ENCODE measurements at places on chromosomes 7 and 10.
A peak's percentile ranks its signal among the peaks of the same experiment; 100 is the strongest.

DNA sequence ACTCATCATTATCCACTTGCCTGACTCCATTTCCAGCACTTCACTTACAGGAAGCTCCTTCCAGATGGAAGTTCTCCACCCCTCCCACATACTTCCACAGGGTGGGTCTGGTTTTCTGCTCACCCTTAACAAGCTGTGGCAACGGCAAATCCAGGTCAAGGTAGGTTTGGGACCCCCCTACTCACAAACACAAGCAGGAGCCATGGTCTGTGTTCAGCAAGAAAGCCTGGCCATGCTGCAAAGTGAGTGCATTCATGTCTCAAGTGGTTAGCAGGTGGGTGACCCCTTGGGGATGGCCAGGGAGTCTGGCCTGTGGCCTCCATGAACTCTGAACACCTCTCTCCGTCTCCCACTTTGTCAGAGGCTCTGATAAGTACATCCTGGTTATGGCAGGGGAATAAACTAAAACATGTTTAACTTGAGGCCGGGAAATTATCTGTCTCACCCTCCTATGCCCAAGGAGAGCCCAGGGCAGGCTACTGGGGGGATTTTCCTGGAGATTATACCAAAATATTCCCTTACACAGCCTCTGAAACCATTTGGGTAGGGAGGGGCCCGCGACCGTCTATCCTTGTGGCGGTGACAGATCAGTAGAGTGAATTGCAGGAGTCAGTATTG, 844 bp downstream of the XPNPEP1 start:
- DNase-seq = no peak

DNA sequence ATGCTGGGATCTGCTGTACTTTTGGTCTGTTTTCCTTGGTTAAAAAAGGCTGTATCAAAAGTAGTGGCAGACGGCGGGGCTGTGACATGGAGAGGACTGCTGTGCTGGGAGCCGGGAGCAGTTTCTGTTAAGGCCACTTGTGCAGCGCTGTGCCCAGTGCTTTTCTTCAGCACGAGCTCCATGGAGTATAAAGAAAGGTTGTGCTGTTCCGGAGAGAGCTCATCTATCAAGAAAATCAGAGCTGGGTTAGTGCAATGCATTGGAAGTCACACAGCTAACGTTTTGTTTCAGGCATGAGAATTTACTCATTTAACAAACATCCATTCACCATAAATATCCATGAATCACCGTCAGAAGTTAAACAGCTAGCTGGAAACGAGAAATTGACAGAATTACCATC, 62.0 kb downstream of the KIAA1549 start:
- no peak for DNase-seq

- DNase-seq = no peak
These were observed 74.8 kb downstream of the TPST1 start for GRCh38 chr7:66279912-66280311.

DNA sequence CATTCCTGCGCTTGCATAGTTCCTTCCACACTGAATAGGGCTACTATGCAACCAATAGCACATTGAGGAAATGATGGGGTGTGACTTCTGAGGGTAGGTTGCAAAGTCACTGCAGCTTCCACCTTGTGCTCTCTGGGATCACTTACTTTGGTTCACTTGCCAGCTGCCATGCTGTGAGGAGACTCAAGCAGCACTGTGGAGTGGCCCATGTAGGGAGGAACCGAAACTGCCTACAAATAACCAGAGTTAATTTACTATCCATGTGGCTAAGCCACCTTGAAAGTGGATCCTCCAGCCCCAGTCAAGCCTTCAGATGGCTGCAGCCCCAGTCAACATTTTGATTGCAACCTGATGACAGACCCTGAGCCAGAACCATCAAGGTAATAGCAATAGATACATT, 64.3 kb downstream of the FAM204A start:
- no peak for DNase-seq

DNA sequence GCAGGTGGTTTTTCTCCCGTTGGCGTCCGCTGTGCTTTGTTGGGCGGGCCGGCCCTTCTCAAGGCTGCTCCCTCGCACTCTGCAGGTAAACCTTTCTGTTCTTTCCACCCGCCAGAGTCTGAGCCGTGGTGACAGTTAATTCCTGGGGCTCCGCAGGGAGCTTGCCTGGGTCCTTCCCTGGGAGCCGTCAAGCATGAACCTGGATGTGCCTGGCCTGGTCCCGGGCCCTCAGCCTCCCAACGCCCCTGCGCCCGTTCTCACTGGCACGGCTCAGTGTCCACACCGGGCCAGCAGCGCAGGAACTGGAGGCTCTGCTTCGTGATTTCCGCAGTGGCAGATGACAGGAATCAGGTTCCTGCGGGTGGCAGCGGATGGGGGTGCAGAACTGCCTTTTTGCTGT, 10.9 kb upstream of the NKX6-2 start:
- DNase-seq = no peak

GRCh38 chr7:139748941-139749340, 28.9 kb downstream of the HIPK2 start:
- DNase-seq = no peak

DNA sequence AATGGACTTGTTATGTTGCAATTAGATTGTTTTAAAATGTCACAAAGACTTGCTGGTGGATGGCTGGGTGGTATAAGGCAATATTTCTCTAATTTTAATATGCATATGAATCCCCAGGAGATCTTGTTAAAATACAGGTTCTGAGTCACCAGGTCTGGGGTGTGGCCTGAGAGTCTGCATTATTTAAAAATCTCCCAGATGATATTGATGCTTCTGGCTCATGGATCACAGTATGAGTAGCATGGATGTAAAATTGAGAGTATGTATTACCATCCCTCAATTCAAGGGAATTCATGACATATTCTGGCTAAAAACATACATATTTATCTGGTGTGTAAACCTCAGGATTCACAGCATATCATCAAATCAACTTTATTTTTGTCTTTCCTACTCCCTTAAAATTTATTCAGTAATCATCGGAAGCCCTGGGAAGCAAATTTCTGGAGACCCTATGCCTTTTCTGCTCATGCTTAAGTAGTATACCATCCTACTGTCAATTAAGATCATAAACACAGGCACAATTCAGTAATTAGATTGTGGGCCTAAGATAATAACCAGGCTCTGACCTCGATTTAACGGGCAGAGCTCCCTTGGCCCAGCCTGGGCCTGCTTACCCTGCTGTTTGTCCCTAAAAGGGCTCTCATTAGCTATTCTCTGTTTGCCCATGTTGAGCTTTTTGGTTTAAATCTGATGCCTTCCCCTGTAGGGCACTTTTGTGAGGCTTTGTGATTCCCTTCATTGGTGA, 29.6 kb upstream of the ICA1 start:
- no peak for DNase-seq

GRCh38 chr10:103490986-103491314, 2.6 kb upstream of the NEURL1 start:
- DNase-seq = no peak

GRCh38 chr7:6725003-6725402, 18.3 kb upstream of the ZNF12 start:
- DNase-seq = no peak

- DNase-seq = no peak
These were observed 129.2 kb downstream of the CUL2 start for GRCh38 chr10:34960983-34961382.

DNA sequence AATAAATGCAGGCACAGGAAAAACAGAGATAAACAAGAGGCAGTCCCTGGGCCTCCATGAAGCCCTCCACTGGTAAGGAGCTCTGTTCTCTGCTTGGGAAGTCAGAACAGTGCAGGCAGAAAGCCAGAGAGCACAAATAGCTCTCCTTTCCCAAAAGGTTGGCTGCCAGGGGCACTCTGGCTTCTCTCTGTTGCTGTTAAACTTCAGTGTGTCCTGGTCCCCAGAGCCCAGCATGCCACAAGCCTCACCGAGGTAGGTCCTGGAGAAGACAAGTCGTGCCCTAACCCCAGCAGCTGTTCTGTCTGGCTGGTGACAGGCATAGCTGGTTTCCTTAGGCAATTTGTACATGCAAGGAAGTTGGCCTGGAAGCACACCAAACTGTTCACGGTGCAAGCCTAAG, 17.3 kb downstream of the SLC16A12 start:
- no peak for DNase-seq

GRCh38 chr7:135859538-135859937, 110.9 kb upstream of the FAM180A start:
- DNase-seq = no peak

DNA sequence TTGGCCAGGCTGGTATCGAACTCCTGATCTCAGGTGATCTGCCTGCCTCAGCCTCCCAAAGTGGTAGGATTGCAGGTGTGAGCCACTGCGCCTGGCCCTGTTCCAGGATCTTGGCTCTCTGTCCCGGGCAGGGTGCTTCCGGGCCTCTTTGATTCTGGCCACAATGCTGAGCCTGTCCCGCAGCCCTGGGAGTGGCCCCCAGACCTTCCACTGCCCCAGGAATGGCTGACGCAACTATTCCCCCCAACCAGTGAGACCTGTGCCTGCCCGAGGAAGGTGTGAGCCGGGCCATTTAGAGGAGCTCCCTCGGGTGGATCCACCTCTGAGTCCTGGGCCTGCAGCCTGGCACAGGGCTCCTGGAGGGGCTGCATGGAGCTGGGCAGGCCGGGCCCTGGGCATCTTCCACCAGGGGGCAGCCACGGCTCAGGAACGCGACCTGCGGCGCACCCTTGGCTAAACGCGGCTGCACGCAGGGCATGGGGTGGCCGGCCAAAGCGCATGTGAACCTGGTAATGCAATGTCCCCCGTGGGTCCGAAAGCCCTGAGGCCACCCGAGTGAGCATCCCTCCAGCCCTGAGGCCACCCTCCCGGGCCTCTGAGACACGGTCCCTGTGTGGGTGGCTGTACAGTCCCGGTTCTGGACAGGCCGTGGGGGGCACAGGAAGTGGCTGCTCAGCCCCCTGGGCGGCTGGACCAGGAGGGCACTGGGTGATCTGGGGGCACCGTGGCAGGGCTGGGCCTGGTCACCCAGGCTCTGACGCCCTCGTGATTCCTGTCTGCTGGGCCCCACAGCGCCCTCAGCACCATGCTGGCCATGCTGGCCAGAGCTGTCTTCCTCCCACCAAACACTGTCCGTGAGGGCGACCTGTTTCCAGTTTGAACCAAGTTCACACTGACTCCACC, 24.8 kb downstream of the GRIFIN start:
- DNase-seq = peak; percentile 64

- no peak for DNase-seq
These were observed 24.8 kb downstream of the LIPK start for GRCh38 chr10:88730864-88731263.

DNA sequence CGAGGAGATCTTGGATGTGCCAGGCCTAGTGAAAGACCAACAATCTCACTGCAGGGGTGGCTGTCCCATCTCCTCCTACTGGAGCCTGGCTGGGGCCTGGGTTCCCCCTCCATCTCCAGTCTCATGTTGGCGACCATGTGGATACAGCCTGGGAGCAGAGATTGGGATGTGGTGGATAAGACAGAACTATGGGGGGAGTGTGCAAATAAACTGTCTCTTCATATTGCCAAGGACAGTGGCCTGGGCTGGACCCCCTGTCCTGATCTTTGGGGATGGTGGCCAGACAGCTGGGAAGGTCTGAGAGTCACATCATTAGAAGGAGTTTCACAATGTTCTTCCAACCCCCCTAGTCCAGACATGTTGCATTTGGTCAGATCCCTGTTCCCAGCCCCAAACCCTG, 5.8 kb upstream of the MINDY4 start:
- no peak for DNase-seq

DNA sequence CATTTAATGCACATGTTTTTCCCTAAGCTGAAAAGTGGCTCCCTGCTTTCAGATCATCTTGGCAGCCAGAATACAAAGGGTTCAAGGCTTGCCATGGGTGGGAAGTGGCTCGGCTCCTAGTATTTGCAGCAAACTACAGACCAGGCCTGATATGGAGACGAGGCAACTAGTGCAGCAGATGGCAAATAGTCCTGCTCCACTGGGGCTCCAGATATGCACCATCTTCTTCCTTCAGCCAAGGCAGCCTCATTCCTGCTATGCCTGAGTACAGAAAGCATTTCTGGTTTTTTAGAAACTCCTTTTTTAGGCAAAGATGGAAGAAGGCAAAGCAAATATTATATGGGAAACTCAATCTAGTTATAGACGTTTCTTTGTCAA, 23.9 kb downstream of the LRRC4 start:
- no peak for DNase-seq

- no peak for DNase-seq
These were observed 2.3 kb downstream of the GLRX3 start for GRCh38 chr10:130138479-130138866.

- DNase-seq = no peak
These were observed 11.3 kb downstream of the FAM221A start for GRCh38 chr7:23691320-23691719.

DNA sequence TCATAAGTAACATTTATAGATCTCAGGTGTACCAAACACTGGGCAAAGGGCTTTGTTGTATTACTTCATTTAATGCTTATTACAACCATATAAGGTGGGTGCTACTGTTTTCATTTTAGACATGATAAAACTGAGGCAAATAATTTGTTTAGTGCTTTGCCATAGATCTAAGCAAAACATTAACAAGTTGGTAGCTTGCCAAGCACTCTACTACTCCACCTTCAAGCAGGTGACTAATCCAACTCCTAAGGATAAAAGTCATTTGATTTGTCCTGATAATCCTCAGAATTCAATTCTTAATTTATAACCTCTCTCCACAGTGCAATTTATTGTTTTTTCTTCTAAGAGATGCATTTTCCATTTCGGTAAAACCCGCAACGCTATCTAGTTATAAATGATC, 646.4 kb downstream of the GRM8 start:
- no peak for DNase-seq

DNA sequence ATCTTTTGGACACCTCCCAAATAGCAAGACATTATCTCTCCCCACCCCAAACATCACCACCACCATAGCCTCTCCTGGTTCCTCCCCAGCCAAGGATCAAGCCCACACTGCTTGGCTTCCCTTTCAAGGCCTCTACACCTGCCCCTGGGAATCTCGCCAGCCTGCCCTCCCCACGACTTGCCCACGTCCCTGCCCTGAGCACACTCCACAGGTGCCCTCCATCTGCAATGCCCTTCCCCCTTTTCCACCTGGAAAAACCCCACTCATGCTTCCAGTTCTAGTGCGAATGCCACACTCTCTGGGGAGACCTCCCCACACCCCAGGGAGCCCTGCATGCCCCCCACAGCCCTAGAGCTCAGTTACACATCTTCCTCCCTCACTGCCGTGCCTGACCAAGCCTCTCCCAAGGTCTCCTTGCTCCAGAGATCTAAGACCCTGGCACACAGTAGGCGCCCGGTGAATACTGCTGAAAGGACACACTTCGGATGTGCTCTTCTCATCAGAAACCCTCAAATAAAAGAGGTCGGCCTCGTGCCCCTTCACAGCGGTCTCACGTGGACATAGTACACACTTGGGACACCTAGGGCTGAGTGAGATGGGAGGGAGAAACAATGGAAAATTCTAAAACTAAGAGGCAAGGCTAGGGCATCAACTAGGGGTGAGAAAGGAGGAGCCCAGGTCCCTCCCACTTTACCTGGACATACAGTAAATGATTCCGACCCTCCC, 91.4 kb downstream of the DLG5 start:
- DNase-seq = no peak

GRCh38 chr10:133206356-133207040, 23.5 kb upstream of the UTF1 start:
- DNase-seq = no peak

DNA sequence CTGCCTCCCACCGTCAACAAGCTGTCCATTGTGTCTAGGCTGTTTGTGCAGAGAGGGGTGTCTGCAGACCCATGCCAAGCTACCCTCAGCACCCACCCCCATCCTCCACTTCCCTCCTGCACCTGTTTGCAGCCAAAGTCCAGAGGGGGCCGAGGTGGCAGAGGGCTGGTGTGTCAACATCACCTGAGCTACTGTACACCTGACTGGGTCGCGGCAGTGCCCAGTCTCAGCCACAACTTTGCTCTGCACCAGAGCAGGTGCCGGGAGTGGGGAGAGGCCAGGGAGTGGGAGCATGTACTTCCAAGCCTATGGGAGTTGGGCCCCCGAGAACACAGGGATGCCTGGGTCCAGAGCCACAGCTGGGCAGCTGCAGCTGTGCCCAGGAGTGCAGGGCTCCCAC, 93.1 kb downstream of the AUTS2 start:
- DNase-seq = no peak
